ENCODE measurements at places on chromosomes 11 and 22.
A peak's percentile ranks its signal among the peaks of the same experiment; 100 is the strongest.

DNA sequence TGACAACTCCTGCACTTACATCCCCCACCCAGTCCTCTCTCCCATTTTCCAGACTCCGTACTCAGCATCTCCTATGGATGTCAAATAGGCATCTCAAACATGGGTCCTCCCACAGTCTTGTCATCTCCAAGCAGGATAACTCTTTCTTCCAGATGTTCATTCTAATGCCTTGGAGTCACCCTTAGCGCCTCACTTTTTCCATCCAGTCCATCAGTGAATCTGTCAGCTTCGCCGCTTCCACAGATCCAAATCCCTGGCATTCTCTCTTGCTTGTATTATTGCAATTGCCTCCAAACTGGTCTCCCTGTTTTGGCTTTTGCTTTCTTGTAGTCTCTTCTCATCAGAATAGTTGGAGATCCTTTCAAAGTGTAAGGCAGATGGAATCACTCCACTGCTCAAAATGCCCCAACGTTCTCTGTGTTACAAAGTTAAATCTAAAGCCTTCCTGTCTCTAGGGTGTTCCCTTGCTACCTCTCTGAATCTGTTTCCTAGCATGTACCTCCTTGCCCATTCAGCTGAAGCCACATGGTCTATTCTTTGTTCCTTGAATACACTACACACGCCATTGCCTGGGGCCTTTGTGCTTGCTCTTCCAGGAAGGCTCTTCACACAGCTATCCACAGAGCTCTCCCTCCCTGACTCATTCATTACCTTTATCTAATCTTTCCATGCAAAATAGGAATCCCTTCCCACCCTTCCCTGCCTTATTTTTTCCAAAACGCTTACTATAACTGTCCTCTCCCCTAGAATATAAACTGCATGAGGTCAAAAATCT lies 64.8 kb downstream of the UBASH3B start:
- DNase-seq = no peak

DNA sequence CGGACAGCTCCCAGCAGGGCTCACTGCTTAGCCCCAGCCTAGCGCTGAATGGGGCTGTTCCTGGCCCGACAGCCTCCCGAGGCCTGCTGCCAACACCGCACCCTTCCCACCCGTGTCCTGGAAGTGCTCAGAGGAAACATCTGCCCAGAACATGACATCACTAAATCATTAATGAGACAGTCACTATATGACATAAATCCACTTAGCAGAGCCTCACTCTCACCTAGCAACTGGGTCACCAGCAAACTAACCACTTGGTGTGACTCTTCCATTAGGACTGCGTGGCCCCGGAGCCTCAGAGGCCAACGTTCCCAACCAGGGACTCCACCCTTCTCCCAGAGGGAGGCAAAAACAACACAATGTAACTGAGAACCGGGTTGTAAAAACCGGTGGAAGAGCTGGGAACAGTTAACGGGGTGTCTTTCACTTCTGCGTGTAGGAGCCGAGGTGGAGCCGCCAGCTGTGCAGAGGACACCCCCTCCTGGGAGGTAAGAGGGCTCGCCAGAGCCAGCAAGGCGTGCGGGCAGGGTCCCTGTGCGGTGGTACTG lies 21.4 kb upstream of the PACSIN2 start:
- no peak for DNase-seq

GRCh38 chr11:117843666-117844484 lies 19.3 kb upstream of the FXYD2 start:
- DNase-seq = peak; percentile 81

- no peak for DNase-seq
Measured at GRCh38 chr11:34454308-34455032, 15.7 kb downstream of the CAT start.

DNA sequence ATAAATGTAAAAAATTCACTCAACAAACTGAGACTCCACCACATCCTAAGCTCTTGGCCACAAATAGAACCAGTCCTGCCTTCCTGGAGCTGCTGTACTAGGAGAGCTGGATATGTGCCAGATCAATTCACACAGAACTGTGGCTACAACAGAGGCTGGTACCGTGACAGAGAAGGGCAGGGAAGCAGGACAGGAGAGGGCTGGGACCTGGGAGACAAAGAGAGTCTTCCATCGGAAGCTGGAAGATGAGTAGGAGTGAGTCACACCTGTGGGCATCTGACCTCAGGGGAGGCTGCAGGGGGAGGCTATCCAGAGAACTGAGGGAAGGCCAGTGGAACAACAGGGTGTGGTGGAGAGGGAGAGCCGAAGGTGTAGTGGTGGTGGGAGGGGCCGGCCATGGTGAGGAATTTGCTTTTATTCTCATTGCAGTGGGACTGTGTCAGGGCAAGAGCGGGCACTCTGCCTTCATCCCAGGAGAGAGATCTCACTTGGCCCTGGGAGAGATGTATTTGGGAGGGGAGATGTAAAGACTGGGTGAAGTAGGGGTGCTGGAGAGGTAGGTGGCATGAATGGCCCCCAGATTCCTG lies 1.9 kb upstream of the LTBP3 start:
- DNase-seq = no peak

DNA sequence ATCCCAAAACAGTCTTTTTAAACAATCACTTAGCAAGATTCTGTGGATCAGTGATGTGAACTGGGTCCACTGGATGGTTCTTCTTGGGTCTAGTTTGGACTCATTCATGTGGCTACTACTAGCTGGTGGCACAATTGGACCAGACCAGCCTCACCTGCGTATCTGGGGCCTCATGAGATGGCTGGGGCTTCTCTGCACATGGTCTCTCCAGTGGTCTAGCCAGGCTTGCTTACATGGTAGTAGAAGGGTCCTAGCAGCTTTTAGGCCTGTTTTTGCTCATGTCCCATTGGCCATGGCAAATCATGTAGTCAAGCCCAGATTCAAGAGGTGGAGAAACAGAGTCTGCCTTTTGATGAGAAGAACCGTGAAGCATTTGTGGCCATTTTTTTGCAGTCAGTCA lies 94.0 kb downstream of the RRAS2 start:
- DNase-seq = no peak

GRCh38 chr22:37082251-37082873 lies 27.2 kb downstream of the TMPRSS6 start:
- no peak for DNase-seq

- no peak for DNase-seq
Measured at GRCh38 chr22:26045051-26045450, 124.2 kb upstream of the SEZ6L start.

- no peak for DNase-seq
Measured at GRCh38 chr22:35547987-35548721, 7.5 kb downstream of the RASD2 start.

- DNase-seq = no peak
Measured at GRCh38 chr11:69245491-69246345, 48.2 kb upstream of the MYEOV start.

- DNase-seq = no peak
Measured at GRCh38 chr22:18044548-18045271, 20.3 kb upstream of the MICAL3 start.

- peak; percentile 63 for DNase-seq
Measured at GRCh38 chr11:126732981-126733380, 267.6 kb downstream of the KIRREL3 start.

DNA sequence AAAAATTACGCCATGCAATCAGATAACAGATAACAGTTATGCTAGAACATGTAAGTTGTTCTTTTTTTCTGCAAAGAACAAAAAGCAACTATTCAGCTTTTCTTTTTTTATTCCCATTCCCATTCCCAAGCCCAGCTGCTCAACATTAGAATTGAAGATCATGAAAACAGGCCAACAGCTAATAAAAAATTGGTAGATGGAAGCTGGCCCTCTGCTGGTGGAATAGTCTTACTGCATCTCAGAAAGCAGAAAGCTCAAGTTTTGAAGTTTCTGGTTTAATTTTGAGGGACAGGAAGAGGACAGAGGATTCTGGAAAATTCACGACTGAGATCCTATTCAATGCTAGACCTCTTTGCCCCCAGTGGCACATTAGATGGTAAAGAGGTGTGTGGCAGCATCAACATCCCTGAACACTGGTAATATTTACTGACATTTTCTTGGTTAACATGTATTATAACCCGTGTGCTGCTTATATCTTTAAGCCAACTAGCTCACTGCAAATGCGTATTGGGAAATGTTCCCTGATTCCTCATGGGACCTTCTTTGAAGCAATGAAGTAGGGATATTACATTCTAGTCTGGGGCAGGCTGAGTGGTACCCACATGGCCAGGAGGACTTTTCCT lies 591.2 kb downstream of the OPCML start:
- peak; percentile 10 for DNase-seq

GRCh38 chr11:115897707-115898106 lies 393.5 kb upstream of the CADM1 start:
- no peak for DNase-seq

DNA sequence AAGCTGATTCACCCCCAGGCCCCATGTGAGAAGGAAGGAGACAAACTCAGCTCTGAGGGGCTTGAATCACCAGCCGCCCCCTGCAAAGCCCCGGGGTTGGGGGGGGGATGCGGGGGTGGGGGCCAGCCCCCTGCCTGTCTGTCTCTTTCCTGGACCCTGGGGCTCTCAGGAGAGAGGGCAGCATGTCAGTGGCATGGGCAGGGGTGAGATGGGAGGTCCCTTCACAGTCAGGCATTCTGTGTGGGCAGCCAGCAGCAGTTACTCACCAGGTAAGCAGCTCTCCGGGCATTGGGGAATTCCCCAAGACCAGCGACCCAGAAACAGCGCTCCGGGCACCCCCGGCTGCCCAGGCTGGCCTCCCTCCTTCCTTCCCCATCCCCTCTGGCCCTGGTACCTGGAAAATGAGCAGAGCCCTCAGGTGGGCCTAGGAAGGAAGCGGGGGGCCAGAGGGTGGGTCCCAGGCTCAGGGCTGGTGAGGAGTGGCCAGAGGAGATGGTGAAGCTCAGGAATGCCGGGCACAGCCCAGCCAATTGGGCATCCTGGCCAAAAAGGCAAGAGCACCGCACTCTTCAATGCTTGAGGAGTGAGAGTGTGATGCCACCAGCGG lies 4.2 kb upstream of the LIF start:
- no peak for DNase-seq

GRCh38 chr11:94196363-94196762 lies 67.7 kb downstream of the PANX1 start:
- DNase-seq = no peak

- no peak for DNase-seq
Measured at GRCh38 chr11:92964471-92964870, 5.0 kb upstream of the MTNR1B start.

GRCh38 chr11:31844351-31844750 lies 33.2 kb upstream of the PAX6 start:
- no peak for DNase-seq

- no peak for DNase-seq
Measured at GRCh38 chr11:122109932-122110331, 6.1 kb downstream of the BLID start.

DNA sequence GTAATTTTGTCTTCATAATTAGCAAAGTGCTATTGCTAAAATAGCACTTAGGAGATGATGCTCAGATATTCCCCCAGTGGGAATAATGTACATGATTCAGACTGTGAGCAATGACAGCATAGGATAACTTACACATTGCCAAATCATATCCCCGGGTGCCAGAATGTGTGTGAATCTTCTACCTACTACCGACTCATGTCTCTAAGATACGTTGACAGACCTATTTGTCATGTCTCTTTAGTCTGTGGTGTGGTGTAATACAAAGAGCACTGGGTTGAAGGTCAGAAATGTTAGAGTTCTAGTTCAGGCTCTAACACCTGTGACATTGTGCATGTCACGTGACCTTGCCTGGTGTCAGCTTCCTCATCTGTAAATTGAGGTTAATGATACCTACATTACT lies 31.0 kb upstream of the PICALM start:
- DNase-seq = no peak

DNA sequence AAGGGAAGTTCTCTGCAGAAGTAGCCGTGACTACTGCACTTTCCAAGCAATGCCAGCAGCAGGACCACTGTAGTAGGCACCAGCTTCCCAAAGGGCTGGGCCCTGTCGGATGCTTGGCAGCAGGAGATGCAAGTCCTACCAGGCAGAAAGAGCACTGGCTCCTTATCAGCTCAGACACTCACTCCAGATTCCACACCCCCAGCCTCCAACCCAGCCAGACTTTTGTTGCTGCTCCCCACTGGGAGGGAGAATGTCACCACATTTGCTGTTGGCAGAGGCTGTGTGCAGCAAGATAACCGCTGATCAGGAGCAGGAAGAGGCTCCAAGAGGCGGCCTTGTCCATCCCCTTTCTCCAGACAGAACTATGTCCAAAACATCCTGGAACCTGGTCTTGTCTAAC lies 118.7 kb downstream of the C11orf58 start:
- DNase-seq = no peak

DNA sequence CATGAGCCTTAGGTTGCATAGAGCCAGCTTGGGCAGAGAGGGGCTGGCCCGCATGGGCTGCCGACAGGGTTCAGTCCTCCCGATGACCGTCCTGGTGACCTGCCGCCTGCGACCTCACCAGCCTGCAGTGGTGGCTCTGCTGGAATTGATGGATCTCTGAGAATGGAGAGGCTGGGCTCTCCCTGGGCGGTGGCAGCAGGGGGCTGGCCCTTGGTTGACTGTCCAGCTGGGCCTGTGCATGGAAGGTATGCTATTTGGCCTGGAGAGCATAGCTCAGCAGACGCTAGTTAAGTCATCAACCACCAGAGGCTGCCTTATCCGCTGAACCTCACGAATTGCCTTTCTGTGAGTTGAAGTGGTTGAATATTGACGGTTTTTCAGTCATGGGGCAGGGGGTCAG lies 19.7 kb downstream of the GRAMD4 start:
- no peak for DNase-seq

DNA sequence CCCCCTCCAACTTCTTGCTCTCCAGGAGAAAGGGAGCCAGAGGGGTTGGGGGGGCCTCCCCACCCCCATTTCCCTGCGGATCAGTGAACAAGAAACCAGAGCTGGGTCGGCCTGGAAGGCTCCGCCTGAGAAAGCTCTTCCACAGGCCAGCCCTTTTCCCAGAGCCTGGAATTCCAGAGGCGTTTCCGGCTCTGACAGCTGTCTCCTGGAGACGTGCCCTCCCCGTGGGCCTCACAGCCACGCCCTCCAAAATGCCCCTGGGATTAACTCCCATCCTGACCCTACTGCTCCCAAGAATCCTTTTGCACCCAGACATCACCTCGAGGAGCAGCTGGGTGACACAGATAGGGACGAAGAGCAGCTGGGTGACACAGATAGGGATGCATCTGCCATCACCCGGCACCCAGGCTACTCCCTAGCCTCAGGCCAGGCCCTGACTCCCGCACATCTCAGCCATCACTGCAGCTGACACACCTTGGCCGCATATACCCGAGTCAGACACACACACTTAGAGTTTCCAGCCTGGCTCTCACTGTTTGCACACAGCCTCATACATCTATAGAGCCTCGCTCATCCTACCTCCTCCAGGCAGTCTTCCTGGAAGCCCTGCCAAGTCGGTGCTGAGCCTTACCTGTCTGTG lies 7.6 kb upstream of the CDC42EP1 start:
- DNase-seq = no peak

All from GM12865 (cell line).